ENCODE measurements at places on chromosomes 6 and 20.

DNA sequence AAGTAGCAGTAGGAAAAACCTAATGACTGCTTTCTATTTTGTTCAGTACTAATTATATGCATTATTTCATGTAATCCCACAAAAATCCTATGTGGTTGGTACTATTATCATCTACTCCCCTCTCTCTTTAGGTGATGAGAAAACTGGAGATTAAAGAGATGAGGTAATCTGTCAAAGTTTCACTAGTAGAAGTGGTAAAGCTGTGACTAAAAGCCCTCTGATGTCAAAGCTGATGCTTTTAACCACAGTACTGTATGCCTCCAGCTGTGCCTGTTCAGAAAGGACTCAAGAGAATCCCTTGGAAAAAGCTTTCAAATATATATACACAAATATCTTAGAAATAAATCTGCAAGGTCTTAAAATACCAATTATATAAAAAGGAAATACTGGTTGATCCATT lies 38.0 kb downstream of the PHIP start:
- DNase-seq, result no peak

DNA sequence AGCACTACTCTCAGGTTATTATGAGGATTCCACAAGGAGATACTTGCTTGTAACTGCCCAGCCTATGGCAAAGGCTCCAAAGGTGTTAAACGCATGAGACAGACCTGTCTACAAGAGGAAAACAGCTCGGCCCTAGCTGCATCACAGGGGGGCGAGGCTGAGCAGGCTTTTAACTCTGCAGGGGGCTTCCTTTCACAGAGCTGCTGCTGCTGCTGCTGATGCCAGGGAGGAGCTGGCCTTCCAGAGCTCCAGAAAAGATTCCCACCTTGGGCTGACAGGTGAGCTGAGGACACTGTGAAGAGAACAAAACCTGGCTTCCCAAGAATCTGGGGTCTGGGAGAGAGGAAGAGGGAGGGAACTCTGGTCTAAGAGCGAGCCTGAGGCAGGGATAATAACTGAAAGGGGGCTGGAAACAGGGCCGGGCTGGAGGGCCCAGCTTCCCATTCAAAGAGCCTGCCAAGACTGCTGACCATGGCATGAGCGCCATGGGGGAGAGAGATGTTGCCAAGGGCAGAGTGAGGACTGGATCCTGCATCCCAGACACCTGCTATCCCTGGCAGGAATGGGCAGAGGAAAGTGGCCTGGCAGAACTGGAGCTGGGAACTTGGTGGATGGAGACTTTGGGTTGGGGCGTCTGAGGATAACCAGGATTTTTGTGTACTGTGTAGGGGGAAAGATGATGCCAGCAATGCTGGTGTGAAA lies 211.1 kb upstream of the LRFN2 start:
- DNase-seq, result no peak

DNA sequence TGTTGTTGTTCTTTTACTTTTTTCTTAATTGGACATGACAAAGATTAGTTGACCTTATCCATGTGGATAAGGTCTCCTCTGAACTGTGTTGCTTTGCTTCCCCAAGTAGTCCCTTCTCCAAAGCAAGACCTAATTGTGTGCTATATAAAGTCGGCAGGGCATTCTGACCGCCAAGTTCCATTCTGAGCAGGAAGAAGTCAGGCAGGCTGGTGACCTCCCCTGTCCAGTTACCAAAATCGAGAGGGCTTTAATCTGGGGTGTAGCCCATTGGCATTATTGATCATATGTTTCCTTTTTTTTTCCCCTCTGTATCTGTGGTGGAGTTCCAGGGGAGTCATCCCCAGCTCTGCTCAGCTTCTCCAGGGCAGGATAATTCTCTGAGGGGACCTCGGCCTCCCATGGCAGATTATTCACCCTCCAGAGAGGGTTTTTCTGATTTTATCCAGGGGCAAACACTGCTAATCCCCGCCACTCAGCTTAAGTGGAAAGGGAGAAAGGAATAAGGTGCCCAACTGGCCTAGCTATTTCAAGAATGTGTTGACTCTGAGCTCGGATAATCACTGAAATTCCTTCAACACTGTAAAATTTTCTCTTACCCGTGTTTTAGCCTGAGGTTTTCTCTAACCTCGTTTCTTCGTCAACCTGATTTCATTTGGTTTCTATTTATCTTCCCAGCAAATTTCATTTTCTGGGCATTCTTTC lies 71.8 kb upstream of the L3MBTL3 start:
- DNase-seq, result no peak

DNA sequence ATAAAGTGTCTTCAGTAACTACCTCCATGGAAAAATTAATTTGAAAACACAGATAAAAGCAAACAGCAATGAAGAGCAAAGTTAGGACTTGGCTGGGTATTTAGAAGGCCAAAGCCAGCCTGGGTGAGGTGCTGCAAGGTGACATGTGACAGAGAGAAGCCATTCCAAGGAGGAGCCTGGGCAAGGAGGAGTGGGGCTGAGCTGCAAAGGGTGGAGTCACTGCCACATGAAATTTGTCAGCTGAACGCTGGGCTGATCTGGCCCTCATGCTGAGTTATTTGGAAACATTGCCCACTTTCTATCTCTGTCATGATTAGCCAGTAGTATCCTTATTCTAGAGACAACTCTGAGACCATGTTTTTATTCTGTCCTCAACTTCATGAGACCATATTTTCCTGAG lies 76.3 kb downstream of the PERP start:
- DNase-seq, result no peak

DNA sequence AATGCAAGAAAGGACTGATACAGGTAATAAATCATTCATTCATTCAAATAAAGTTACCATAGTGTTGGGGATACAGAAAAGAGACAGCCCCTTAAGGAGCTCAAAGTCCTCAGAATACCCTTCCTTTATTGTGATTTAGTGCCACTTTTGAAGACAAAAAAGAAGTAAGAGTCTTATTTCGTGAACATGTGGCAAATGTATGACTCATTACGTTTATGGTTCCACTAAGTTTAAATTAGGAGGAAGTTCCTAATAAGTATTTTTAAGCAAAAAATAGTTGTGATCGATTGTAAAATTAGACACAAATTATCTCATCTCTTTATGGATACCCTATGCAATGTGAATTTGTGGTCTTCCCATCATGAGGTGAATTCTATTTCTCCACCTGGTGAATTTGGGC lies 38.5 kb upstream of the GCLC start:
- DNase-seq, result no peak

- DNase-seq, result no peak
Measured at GRCh38 chr20:4602297-4602631, 119.4 kb upstream of the PRND start.

DNA sequence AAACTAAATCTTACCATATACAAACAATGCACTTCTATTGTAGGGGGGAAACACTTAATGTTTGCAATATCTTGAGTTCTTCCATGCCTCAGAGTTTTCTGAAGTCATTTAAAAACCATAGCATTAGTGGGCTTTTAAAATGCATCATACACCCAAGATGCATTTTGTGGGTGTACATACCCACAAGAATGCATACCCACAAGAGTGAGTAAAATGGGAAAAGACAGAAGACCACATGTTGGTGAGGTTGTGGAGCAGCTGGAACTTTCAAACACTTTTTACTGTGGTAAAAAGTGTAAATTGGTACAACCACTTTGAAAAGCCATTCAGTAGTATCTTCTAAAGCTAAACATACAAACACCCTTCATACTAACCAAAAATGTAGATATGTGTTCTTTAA lies 57.5 kb downstream of the CYB5R4 start:
- no peak for DNase-seq

- DNase-seq, result peak; percentile 62
Measured at GRCh38 chr6:26065952-26066380, 21.3 kb upstream of the HFE start.

- no peak for DNase-seq
Measured at GRCh38 chr6:160461641-160462040, 113.5 kb downstream of the SLC22A3 start.

DNA sequence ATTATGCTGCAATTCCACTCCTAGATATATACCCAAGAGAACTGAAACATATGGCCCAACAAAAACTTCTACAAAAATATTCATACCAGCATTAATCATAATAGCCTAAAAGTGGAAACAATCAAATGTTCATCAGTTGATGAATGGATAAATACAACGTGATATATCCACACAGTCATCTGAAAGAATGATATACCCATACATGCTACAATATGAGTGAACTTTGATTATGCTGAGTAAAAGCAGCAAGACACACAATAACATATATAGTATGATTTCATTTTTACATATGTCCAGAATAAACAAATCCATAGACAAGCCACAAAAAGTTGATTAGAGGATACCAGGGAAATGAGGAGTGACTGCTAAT lies 30.7 kb downstream of the CDK19 start:
- DNase-seq, result no peak

GRCh38 chr6:27693766-27694546 lies 218.2 kb downstream of the OR2B2 start:
- peak; percentile 87 for DNase-seq

DNA sequence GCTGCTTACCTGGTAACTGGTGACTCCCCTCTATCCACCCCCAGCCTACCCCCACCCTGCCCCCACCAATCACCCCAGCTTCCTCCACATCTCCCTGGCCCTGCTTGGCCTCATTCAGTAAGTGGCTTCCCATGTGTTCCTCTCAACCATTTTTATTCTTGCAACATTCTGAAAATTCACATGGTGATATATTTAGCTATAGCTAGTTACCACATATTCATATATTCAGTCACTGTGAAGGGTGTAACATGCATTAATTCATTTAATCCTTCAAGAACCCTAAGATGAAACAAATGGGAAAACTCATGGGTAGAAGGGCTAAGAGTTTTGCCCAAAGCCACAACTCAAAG lies 95.4 kb upstream of the CEP85L start:
- DNase-seq, result no peak

DNA sequence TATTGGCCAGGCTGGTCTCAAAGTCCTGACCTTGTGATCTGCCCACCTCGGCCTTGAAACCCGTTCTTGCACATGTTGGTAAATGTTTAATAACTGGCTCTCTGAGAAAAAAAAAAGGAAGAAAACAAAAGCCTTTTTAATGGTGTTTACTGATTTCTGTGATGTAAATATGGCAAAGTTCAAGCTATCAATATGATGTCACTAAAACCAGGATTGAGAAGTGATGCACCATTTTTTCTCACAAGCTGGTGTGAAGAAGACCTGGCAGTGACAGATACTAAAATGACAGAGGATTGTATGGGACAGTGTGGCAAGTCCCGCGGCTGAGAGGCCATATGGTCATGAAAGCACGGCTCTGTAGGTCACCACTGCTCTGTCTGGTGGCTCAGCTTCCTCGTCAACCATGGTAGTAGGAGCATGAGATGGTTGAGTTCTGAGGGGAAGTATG lies 196.3 kb upstream of the SUPT3H start:
- DNase-seq, result no peak

GRCh38 chr6:21744331-21744730 lies 150.8 kb downstream of the SOX4 start:
- no peak for DNase-seq

- no peak for DNase-seq
Measured at GRCh38 chr6:24922170-24922569, 13.6 kb downstream of the RIPOR2 start.
